HT1080 (cell line): ENCODE measurements at places on chromosomes 3 and 15.

DNA sequence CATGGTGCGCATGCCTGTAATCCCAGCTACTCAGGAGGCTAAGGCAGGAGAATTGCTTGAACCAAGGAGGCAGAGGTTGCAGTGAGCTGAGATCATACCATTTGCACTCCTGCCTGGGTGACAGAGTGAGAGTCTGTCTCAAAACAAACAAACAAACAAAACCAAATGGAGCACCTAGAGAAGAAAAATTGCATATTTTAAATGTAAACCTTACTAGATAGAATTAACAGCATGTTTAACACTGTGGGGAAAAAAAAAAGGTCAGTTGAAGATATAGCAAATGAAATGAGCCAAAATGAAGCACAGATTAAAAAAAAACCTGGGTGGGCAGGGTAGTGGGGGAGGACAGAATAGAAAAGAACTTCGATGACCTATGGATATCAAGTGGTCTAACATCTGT is 7.3 kb downstream of the PPP1R14D start:
- no peak for DNase-seq

DNA sequence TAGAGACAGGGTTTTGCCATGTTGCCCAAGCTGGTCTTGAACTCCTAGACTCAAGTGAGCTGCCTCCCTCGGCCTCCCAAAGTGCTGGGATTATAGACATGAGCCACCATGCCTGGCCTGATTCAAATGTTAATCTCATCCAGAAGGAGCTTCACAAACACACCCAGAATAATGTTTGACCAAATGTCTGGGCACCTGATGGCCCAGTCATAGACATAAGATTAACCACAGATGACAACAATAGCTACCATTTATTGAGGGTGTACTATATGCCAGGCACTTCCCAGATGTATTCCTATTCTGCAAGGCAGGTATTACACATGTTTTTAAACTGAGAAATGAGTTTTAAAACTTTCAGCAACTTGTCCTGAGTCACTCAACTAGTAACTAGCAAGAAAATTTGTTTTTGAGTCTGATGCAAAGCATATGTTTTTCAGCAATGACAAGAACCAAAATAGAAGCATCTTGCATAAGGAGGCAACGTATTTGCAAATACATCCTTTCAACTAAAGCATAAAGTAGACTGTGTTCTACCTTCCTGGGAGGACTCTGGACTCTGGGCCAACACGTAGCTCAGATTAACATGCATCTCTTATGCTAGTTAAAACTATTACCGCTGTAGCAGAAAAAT is 8.1 kb upstream of the SPG21 start:
- no peak for DNase-seq

DNA sequence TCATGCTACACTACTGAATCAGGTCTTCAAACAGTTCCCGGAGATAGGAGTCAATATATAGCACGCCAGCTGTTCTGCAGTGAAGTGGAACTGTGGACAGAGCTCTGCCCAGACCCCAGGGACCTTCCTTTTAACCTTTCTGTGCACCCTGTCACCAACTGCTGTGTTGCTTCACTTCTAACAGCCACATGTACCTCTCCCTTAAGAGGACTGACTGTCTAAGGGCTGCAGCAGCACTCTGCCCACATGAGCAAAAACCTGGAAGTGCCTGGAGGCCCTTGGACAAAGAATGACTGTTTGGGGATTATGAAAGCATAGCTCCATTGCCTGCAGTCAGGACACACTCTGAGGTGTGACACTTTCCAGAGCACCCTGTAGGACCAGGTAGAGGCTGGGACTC is 88.3 kb upstream of the CTNNB1 start:
- DNase-seq: no peak

DNA sequence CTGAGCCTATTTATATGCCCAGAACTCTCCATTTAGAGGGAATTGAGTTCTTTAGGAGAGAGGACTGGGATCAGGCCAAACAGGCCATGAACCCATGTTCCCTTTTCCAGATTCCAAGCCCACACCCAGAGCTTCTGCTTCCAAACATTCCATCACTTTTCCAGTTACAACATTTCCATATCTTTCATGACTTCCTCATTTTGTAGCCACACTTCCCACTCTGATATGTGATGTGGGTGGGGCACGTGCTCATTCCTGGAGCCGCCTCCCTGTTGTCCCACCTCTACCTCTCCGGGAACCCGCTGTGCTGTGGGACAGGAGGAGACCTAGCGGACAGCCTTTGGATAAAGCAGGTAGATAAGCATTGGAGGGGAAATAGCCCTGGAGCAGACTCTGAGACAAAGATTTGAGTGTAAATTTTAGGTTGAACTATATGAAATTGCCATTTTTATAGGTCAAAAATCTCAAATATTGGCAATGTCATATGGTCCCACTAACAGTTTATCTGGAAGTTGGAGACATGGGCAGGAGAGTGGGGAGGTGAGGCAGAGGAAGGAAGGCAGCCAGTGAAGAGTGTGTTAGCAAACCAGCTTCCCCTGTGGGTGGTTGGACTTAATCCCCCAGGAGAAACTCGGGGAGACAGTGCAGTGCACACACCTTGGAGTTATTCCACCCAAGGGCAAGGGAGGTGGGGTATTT is 31.8 kb downstream of the CYP8B1 start:
- no peak for DNase-seq

DNA sequence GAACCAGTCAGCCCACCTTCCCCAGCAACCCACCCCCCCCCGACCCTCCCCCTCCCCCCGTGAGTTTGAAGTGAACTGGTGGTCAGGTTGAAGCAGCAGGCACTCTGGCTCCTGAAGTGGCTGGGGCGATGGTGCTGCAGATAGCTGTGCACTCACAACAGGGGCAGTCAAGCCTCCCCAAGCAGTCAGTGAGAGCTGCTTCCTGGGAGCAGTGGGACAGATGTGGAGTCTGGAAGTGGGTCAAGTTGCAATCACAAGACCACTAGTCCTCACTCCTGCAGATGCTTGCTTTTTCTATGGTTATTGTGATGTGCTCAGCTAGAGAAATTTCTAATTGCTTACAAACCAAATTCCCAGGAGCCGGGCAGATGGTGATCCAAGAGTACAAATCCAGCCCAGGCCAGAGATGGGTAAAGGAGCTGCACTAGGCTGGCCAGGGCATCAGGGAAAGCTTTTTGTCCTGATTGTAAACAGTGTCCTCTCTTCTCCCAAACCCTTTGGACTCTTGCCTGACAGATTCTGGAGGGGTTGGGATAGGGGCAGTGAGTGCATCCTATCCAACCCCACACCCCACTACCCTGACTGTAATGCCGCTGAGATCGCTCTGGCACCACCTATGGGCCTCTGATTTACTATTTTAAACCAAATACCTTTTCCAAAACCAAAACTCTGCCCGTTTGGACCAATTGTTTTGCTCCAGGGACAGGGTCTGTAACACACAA is 9.8 kb upstream of the CLPX start:
- DNase-seq: no peak

DNA sequence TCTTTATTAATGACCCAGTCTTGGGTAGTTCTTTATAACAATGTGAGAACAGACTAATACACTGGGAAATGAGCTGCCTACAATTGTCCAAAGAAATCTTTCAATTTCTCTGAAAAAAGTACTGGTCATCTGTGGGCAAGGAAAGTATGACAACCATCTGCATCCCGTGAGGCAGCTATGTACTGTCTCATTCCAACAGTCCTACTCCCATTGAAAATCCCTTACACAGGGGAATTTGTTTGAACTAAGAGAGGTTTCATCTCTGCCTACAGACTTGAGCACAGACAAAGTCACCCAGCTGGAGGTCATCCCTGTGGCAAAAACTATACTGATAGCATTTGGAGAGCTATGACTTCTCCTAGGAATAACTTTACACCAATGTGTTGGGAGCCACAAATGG is 27.1 kb downstream of the SHC4 start:
- no peak for DNase-seq

- no peak for DNase-seq
Observed at GRCh38 chr15:25410649-25411048, 28.2 kb downstream of the UBE3A start.

- DNase-seq: peak; percentile 35
Observed at GRCh38 chr3:135103917-135104316, 308.9 kb downstream of the EPHB1 start.

- DNase-seq: no peak
Observed at GRCh38 chr3:27730774-27731659, 8.9 kb upstream of the EOMES start.

DNA sequence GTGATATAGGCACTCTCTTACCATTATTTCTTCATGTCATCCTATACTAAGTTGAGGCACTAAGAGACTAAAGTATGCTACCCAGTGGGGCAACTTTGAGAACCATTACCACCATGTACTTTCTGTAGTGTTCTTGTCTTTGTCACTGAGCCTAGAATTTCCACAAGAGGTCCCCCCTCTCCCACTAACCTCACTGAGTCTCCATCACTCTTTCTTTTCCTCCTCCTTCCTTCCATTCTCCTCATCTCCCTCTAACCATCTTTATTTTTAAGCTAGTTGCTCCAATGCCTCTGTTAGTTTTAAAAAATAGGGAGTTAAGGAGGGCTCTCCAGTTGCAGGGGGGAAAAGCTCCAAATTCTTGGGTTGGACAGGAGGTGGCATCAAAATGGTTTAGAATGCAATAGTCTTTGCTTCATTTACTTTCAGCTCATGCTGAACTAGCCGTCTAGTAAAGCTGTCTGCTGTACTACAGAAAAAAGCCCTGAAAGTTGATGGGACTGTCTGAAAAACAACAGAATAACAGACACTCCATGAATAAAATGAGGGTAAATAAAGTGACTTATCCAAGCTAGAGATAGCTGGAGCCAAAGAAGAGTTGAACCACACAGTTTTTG is 85.1 kb upstream of the MYRIP start:
- peak; percentile 8 for DNase-seq

GRCh38 chr15:74294010-74294409 is 57.9 kb downstream of the CCDC33 start:
- DNase-seq: no peak

DNA sequence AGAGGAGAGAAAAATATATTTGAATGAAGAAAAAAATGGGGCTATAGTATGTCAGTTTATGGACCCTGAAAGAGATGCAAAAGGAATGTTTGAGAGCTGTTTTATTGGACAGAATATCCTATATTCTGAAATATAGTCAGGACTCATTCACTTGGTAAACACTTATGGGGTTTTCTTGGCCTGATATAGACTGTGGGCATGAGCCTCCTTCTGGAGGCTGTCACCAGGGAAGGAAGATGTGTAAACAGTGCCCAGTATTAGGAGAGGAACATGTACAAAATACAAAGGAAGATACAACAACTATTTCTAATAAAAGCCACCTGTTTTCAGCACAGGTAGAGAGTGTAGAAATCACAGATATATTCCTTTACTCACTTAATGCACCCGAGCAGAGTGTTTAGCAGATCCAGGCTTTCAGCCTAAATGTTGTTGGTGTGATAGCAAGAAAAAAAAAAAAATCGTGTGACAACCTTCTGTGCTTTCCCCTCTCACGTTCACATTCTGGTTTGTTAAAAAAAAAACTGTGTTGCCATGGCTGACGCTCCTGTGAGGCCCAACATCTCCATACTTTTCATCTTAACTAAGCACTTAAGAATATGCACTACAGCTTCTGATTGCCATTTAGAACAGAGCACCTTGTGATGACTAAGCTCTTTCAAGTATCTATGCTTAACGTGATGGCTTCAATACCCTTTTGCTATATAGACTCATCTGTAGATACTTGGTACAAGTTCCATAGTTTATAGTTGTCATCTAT is 134.1 kb downstream of the MBNL1 start:
- peak; percentile 20 for DNase-seq

- DNase-seq: no peak
Observed at GRCh38 chr3:167843886-167844285, 108.4 kb downstream of the SERPINI1 start.

- DNase-seq: peak; percentile 69
Observed at GRCh38 chr15:83275412-83275811, 9.1 kb downstream of the BNC1 start.

DNA sequence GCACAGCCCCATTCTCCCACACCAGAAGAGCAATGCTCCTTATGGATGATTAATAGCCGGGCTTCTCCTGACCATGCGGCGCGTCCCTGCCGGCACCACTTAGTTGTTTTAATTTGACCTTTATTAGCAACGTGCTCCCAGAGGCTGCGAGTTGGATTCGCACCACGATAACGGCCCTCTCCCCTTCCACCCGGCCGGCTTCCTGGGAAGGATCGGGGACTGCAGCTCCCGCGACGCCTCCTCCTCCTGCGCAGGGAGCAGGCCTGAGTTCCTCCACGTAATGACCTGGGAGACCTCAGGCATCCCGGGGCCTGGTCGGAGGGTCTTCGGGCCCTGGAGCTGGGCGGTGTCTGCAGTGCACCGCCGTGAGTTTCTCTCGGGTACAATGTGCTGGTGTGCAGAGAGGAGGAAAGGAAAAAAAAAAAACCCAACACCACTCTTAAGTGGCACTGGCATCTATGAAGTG is 243.3 kb upstream of the TOPAZ1 start:
- no peak for DNase-seq

GRCh38 chr15:75694241-75695182 is 18.1 kb downstream of the CSPG4 start:
- DNase-seq: peak; percentile 95

GRCh38 chr3:64184621-64185020 is 40.6 kb downstream of the PRICKLE2 start:
- DNase-seq: peak; percentile 74

- no peak for DNase-seq
Observed at GRCh38 chr3:35800960-35801459, 161.7 kb downstream of the ARPP21 start.

- DNase-seq: peak; percentile 10
Observed at GRCh38 chr3:111128884-111129283, 57.3 kb downstream of the NECTIN3 start.

DNA sequence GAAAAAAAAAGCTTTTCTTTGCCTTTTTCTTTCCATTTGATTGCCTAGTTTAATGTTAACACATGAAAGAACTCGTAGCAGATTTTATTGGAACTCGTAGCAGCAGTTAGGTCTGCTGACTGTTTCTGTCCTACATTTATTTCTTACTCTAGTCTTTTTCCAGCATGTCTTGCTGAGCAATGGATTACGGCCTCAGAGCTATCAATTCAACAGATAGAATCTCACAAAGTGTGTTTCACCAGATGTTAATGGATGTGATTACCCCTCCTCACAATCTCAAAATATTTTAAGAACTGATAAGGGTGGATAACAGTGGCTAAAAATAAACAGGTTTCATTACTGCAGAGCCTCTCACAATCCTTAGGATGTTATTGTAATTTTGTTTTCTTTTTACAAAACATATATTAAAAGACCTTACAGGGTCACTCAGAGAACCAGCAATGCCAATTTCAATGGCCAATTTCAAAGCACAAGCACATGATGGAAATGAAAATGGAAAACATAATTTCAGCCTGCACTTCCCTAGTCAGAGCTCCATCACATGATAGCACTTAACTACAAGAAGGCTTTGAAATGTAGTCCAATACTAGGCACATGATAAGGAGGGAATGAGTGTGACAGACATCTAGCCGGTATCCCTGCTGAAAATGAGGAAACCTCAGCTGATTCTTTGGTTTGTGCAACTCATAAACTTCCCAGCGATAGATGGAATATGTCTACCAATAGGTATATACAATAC is 838.1 kb upstream of the SEMA6D start:
- DNase-seq: no peak

DNA sequence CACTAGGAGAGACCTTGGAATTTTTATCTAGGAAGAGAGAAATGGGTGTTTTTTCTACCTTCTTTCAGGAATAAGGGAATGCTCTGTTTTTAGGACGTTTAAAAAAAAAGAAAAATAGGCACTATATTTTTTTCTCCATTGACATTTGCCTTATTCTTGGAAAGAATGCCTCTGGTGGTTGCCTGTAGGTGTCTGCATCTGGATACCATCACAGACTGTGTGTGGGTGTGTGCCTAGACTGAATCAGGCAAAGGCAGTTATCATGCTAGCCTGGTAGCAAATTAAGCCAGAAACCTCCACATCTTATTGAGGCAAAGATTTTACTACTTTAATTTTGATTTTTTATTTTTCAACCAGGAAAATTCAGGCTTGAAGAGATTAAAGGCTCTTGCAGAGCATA is 513.6 kb upstream of the KCNMB2 start:
- DNase-seq: no peak
